ENCODE measurements at places on chromosomes 5 and 9.

DNA sequence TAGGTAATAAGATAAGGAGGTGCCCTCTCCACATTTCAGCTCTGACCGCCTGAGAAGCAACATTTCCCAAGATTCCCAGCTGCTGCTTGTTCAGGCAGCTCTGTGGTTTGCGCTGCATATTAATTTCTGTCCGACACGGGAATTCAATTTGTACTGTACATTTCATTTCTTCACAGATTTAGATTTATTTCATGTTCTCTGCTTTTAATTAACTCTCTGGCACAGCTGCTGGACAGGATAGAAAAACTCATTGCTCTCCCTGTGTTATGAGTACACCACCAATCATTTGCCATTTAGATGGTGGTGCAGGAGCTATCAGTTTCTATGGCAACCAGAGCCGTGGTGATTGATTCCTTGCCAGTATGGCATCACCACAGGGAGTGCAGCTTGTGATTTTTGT is 558.5 kb downstream of the DMRTA1 start:
- DNase-seq, result no peak

DNA sequence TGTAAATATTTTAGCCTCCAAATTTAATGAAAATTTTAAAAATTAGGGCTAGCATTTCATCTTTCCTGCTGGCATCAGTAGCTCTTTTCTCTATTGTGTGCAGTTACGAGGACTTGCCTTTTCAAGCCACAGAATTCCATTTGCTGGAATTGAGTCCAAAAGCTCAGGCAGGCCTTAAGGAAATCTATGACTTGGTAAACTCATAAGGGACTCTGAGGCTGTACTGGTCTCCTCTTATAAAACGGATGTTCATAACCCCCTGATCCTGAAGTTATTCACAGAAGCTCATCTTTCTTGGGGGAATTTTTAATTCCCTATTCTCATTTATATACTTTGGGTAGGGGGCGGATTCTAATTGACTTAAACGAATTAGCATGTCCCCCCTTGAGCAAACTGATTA is 23.4 kb downstream of the ANKRA2 start:
- DNase-seq, result no peak

- no peak for DNase-seq
Observed at GRCh38 chr5:149598966-149599365, 17.7 kb downstream of the ARHGEF37 start.

- no peak for DNase-seq
Observed at GRCh38 chr9:35649431-35650340, 1.0 kb downstream of the SIT1 start.
